Fibroblast of upper back skin (primary cell): ENCODE measurements at places on chromosomes 1 and 21.

GRCh38 chr1:60906039-60906438 lies 176.3 kb upstream of the NFIA start:
- no peak for DNase-seq

DNA sequence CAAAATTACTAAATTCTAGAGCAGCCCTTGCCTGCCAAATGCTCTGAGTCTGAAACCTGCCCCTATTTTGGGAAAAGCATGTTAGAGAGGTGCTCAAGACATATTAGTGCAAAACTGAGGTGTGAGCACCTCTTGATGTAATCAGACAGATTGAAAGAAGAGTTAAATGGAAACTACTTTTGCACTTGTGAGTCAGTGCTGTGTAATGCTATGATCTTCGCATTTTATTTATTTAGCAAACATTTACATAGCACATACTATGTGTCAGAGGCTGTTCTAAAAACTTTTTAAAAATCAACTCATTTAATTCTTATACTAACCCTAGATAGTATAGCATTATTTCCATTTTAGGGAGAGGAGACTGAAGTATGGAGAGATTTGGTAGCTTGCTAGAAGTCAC lies 138.1 kb downstream of the ELAVL4 start:
- DNase-seq, result no peak

- DNase-seq, result no peak
Measured at GRCh38 chr1:26856181-26856580, 6.8 kb upstream of the SFN start.

GRCh38 chr1:169884634-169885033 lies 9.1 kb downstream of the SCYL3 start:
- no peak for DNase-seq

DNA sequence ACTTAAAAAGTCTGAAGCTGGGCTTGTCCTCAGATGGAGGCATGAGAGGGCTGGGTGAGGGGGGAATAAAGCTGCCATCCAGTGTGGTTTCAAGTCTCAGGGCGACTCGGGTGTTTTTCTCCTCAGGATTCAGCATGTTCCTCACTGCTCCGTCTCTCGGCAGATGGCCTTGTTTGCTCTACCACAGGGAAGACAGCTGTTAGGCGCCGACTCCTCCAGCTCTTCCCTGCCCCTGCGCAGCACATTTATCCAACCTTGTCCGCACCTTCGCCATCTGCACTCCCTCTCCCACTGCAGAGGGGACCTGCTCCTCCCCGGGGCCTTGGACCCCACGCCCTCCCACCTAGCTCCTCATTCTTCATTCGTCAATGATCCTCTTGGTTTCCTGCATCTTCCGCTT lies 16.6 kb upstream of the S100A11 start:
- DNase-seq, result no peak

GRCh38 chr1:198096390-198096789 lies 60.4 kb upstream of the NEK7 start:
- peak; percentile 83 for DNase-seq

DNA sequence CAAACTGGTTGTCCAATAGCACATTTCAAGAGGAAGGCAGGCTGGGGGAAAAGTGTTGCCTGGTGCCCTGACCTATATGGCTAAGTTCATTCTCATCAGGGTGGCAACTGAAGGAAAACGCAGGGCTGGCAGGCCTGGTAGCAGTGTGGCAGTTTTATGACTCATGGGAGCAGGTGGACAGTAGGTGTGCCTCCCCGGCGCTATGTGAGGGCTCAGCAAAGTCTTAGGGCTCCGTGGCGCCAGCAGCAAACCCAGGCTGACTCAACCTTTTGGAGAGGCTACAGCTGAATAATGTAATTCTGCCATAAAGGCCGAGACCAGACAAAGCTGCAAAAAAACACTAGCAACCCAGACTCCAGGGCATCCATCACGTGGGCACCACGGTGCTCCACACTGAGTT lies 23.6 kb downstream of the GADD45A start:
- DNase-seq, result no peak
